ENCODE measurements at places on chromosomes 12 and 14. TPM values are rescaled to one million over a fixed set of nuclear protein-coding genes. Genes with fewer than 3 reads are reported as not detected.

AKAP5 gene
- total RNA-seq, result 0.33 TPM

WSCD2 gene
- under 0.01 TPM for total RNA-seq

GNB3 gene
- total RNA-seq, result 0.31 TPM

SPIC gene
- not detected for total RNA-seq

ELK3 gene
- total RNA-seq, result 24.4 TPM

SP1 gene
- 46.1 TPM for total RNA-seq

RTL1 gene
- not detected for total RNA-seq

RND1 gene
- not detected for total RNA-seq

RASAL1 gene
- under 0.01 TPM for total RNA-seq

B4GALNT1 gene
- total RNA-seq, result 1.9 TPM

P2RX2 gene
- not detected for total RNA-seq

RNU6-7 gene
- total RNA-seq, result not detected

LMNTD1 gene
- not detected for total RNA-seq

CLEC7A gene
- total RNA-seq, result under 0.01 TPM

STXBP6 gene
- total RNA-seq, result 12.7 TPM

CPM gene
- 5.1 TPM for total RNA-seq

APOF gene
- total RNA-seq, result not detected

POTEM gene
- total RNA-seq, result not detected

MUCL1 gene
- total RNA-seq, result not detected

EGLN3 gene
- 8.3 TPM for total RNA-seq

DPF3 gene
- total RNA-seq, result 1.0 TPM

GNPNAT1 gene
- total RNA-seq, result 21.8 TPM

DHRS2 gene
- 0.33 TPM for total RNA-seq

GPR137C gene
- total RNA-seq, result 0.31 TPM

CATSPERB gene
- total RNA-seq, result 0.31 TPM

BHLHE41 gene
- total RNA-seq, result 60.0 TPM

KLHL33 gene
- under 0.01 TPM for total RNA-seq

PRB4 gene
- not detected for total RNA-seq

MYO1H gene
- not detected for total RNA-seq

SERPINA4 gene
- total RNA-seq, result not detected

KRT71 gene
- total RNA-seq, result not detected

SNAPC1 gene
- total RNA-seq, result 15.4 TPM

ATL1 gene
- 18.2 TPM for total RNA-seq

NKX2-1 gene
- total RNA-seq, result not detected

SARNP gene
- 61.4 TPM for total RNA-seq

ACOT4 gene
- total RNA-seq, result 5.5 TPM

PUS1 gene
- 10.5 TPM for total RNA-seq

XRCC3 gene
- 38.3 TPM for total RNA-seq

ANKRD33 gene
- total RNA-seq, result not detected

SMCO2 gene
- total RNA-seq, result not detected

PAWR gene
- 9.3 TPM for total RNA-seq

CLMN gene
- total RNA-seq, result 17.4 TPM

NANOG gene
- total RNA-seq, result 1.0 TPM

TMEM30B gene
- 0.15 TPM for total RNA-seq

C14orf132 gene
- 10.9 TPM for total RNA-seq

CRIP1 gene
- not detected for total RNA-seq

TBX5 gene
- total RNA-seq, result under 0.01 TPM

RNASE3 gene
- total RNA-seq, result not detected

FAM90A1 gene
- total RNA-seq, result not detected

DCN gene
- total RNA-seq, result 0.67 TPM

USP44 gene
- total RNA-seq, result 0.33 TPM

STYK1 gene
- 0.33 TPM for total RNA-seq

LRCOL1 gene
- total RNA-seq, result not detected

COQ6 gene
- total RNA-seq, result 25.1 TPM

TTLL5 gene
- total RNA-seq, result 26.1 TPM

HIGD1C gene
- not detected for total RNA-seq

PPM1H gene
- 76.8 TPM for total RNA-seq

INHBE gene
- total RNA-seq, result not detected

TAPBPL gene
- total RNA-seq, result 8.9 TPM

ARG2 gene
- 9.3 TPM for total RNA-seq

Measured in melanocyte of skin (primary cell).